ENCODE measurements at places on chromosomes 4 and X. TPM values are rescaled to one million over a fixed set of nuclear protein-coding genes. Genes with fewer than 3 reads are reported as not detected.

The SPINK2 gene
- not detected for total RNA-seq

The LUZP4 gene
- not detected for total RNA-seq

The CSAG3 gene
- total RNA-seq: not detected

The TMEM131L gene
- 6.6 TPM for total RNA-seq

The FANCB gene
- total RNA-seq: 1.2 TPM

The FAM47B gene
- total RNA-seq: not detected

The EBP gene
- 111 TPM for total RNA-seq

The TMEM187 gene
- total RNA-seq: 9.2 TPM

The F8A3 gene
- 1.00 TPM for total RNA-seq

The ARL9 gene
- total RNA-seq: not detected

The USP51 gene
- 0.72 TPM for total RNA-seq

The UGT2B7 gene
- total RNA-seq: 0.19 TPM

The MAGEA6 gene
- total RNA-seq: 13.1 TPM

The PCDH19 gene
- 0.04 TPM for total RNA-seq

The STOX2 gene
- 2.4 TPM for total RNA-seq

The SOWAHB gene
- not detected for total RNA-seq

The FATE1 gene
- total RNA-seq: not detected
